ENCODE measurements at places on chromosomes 2 and 18.

DNA sequence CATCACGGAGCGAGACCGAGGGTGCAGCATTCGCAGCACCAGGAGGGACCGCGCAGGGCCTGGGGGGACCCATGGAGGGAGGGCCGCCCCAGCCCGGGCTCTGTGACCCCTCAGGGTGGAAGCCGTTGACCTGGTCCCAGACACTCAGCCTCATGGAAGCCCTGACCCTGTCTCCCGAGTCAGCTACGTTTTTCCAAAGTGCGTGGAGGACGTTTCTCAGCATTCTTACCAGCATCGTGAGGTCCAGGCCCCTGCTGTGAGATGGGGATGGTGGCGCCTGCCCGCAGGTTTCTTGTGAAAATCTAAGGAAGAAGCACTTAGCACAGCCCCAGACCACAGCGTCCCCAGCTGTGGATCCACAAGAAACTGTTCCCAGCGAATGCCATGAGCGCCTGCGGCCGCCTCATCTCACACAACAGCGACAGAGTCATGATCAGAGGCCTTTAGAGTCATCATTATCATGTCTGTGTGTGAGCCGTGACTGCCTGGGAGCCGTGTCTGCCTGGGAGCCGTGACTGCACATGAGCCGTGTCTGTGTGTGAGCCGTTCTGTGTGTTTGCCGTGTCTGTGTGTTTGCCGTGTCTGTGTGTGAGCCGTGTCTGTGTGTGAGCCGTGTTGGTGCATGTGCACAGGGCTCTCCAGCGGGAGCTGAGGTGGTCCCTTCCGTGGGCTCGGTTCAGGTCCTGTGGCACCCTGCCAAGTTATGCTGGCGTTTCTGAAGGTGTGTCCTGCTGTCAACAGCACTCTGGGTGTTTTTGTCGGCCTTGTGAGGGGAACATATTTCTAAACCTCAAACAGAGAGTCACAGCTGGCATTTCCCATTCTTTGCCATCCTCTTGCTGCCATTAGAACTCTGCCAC, 49.2 kb upstream of the KCNG2 start:
- no peak for DNase-seq

DNA sequence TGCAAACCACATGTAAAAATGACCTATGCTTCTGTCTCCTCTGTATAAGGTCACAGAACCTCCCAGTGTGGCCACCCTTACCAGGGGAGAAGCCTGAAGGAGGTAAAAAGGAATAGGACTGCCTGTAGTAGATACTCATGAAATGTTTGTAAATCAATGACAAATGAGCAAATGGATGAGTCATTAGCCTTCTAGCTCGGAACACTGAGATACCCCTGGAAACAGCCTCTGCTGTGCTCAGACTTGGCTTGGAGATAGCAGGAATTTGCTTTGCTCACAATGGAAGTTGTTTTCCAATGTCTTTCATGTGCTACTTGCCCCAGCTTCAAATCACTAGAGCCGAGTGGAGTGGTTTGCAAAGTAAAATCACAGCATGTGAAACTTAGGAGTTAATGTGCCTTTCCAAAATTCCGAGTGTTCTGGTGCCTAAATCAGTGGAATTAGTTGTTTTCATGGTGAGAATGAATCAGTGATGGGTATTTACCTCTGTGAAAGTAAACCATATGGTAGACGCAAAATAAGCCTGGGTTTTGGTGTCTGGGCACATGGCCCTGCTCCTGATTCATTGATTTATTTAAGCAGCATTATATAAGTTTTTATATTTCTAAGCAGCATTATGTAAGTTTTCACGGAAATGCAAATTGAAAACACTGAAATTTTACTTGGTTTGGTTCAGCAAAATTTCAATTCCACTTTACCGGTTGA, 154.0 kb upstream of the MAP3K20 start:
- DNase-seq, result peak; percentile 72

- DNase-seq, result peak; percentile 66
These were observed 125.7 kb downstream of the PDE1A start for GRCh38 chr2:182301093-182301492.

DNA sequence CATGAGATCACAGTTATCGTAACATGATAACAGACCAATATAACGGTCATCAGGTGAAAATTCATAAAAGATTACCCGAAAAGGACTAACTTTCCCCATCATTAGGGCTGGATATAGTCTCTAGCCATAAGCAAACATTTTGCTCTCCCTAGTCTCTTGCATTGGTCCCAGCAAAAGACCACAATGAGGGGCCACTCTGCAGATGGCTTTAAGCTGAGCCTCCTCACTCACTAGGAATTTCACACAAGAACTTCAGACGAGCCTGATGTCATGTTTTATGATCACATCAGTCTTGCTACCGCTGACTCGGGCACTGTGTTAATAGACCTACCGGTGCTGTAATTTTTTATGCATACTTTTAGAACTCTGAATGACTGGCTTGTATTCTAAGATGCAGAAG, 35.2 kb downstream of the STK17B start:
- DNase-seq, result no peak

- no peak for DNase-seq
These were observed 554.8 kb downstream of the PIK3C3 start for GRCh38 chr18:42509750-42510415.

DNA sequence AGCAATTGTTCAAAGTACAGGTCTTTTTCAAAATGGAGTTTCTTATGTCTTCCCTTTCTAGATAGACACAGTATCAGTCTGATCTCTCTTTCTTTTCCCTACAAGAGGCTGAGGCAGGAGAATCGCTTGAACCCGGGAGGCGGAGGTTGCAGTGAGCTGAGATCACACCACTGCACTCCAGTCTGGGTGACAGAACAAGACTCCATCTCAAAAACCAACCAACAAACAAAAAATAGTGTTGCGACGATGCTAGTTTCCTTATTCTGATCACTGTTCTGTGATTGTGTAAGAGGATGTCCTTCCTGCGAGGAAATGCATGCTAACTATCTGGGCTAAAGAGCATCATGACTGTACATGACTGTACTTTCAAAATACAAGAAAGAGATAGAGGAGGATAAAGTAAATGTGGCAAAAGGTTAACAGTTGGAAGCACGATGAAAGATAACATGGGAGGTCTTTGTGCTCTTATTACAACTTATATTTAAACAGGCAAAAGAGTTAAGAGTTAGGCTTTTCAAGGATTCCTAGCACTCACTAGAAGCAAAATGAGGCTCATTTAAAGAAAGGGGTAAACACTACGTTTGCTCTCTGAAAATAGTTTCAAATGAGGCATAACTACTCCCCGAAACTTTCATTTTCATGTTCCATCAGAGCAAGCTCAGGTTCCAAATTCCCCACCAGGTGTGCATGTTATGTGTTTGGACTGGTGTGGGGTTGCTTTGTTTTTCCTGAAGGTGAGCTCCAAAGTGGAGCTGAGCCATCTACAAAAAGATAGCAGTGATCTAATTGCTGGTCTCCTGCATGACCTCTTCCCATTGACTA, 23.8 kb downstream of the SOWAHC start:
- peak; percentile 78 for DNase-seq

- DNase-seq, result peak; percentile 15
These were observed 998 bp downstream of the RNF149 start for GRCh38 chr2:101307503-101307902.

- no peak for DNase-seq
These were observed 108.5 kb downstream of the CDCA7 start for GRCh38 chr2:173462892-173463840.

DNA sequence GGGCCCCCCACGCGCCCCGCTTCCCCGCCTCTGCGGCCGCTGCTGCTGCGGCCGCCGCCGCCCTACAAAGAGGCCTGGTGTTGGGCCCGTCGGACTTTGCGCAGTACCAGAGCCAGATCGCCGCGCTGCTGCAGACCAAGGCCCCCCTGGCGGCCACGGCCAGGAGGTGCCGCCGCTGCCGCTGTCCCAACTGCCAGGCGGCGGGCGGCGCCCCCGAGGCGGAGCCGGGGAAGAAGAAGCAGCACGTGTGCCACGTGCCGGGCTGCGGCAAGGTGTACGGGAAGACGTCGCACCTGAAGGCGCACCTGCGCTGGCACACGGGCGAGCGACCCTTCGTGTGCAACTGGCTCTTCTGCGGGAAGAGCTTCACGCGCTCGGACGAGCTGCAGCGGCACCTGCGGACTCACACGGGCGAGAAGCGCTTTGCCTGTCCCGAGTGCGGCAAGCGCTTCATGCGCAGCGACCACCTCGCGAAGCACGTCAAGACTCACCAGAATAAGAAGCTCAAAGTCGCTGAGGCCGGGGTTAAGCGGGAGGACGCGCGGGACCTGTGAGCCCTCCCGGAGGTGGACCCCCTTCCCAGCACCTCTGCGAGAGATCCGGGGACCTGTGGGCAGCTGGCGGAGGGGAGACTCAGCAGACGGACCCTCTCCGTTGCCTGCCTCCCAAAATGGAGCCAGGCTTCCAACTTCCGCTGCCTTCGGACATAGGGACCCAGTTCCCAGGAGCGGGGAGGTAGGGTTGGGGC, 1.9 kb downstream of the SP5 start:
- DNase-seq, result peak; percentile 29

DNA sequence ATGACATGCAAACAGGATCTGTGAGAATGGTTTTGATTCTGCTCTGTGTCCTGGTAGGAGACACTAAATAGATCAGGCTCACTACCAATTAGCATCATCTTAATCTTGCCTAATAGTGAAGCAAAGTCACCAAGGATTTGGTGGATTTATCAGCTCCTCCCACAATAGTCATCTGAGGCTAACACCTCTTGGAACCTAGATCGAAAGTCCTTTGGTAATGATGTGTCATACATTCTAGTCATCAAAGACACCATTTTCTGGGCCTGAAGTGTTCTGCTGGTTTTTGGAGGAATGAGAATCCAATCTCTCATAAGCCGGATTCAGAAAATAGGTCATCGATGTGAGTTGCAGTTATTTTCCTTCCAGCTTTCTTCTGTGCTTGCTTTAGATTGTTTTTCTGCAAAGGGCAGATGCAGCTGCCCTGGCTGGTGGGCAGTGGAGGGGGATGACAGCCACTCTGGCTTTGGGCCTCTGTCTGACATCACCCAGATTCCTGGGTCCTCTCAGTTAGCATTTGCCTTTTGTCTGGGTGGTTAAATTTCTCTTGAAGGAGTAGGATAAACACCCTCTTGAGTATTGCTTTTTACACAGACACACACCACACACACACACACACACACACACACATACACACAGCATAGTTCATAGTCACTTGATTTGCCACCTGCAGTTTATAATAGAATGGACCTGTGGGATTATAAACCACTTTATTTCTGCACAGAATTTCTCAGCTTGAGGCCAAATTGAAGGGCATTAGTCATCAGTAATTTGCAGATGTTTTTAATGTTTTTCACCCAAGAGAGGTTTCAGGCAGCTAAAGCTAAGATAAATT, at the start of gene MYO3B:
Gene MYO3B (plus strand): TSS at position 198 of the 832 bp plus-strand sequence. CDS start 141 bp downstream, at position 339.
- DNase-seq, result peak; percentile 71

- DNase-seq, result no peak
These were observed 64.0 kb upstream of the ZNF516 start for GRCh38 chr18:76558881-76559667.

GRCh38 chr2:232447638-232448303, 8.2 kb upstream of the ALPI start:
- no peak for DNase-seq

Data from choroid plexus epithelial cell (primary cell).